ENCODE measurements at places on chromosomes 6 and 20. TPM values are rescaled to one million over a fixed set of nuclear protein-coding genes. Genes with fewer than 3 reads are reported as not detected.

DNA sequence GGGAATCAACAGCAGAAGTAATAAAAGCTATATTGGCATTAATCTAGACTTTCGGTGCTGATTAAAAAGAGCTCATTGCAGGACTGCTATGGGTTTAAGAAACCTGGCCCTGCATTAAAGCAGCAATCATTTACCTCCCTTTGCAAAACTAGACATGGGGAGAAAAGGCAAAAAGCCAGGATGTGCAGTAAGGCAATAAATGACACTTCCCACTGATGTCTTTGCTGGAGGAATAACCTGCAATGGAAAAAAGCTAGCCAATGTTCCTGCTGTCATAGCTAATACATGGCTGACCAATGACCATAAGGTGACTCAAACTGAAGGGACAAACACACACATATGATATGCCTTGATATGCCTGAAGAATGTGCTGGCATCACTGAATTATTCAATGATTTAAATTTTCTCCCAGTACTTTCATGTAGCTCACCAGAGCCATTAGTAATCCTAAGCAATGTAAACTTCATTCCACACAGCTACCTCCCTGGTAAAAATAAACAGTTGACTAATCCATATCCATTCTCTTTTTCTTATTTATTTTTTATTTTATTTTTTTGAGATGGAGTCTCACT lies 8.7 kb downstream of the DNAAF9 start:
- peak; percentile 32 for DNase-seq

DNA sequence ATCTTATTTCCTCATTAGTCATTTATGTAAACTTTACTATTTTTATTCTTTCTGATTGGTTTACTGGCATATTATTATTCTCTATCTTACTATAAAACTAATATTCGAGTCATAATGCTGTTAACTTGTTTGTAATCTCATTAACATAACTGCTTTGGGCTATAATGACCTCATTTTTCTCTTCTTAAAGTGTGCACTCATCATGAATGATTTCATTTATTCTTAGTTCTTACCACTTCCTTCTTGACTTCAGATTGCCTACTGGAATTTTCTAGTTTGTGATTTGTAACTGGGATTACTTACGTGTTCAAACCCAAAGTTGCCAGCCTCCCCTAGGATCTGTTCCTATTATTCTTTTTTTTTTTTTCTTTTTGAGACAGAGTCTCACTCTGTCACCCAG lies 91.8 kb upstream of the TNFAIP3 start:
- no peak for DNase-seq

DNA sequence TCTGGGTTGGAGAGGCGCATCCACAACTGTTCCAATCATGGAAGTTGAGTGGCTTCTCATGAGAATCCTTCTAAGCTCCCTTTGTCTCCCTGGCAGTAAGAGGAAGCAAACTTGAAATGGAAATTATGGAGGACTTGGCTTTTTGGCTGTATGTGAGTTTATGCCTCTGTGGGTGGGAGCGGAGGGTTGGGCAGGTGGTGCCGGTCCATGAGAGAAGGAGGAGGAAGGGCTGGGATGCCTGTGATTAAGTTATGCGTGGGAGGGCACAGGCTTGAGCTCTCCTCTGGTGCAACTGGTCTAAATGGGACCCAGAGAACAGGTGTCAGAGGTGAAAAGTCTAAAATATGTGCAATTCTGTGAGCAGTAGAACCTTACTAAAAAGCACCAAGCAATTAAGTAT lies 2.2 kb downstream of the PHACTR3 start:
- no peak for DNase-seq

- DNase-seq = no peak
Measured at GRCh38 chr6:98384334-98384733, 450.0 kb upstream of the POU3F2 start.

DNA sequence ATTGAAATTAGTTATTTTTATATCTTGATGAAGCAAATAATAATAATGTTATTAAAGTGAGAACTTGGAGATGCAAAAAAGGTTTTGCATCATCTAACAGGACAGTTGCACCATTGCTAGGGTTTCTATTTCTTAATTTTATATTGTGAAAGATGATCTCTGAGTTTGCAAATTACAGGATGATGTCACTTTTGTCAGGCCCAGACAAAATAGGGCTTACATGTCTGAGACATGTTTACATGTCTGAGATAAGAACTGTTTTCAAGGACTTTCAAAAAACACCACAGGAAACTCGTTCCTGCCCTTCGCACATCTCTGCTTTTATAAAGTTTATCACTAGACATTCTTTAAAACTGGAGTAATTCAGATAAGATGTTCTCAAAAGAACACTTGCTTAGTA lies 1075.8 kb upstream of the MANEA start:
- DNase-seq = peak; percentile 41

DNA sequence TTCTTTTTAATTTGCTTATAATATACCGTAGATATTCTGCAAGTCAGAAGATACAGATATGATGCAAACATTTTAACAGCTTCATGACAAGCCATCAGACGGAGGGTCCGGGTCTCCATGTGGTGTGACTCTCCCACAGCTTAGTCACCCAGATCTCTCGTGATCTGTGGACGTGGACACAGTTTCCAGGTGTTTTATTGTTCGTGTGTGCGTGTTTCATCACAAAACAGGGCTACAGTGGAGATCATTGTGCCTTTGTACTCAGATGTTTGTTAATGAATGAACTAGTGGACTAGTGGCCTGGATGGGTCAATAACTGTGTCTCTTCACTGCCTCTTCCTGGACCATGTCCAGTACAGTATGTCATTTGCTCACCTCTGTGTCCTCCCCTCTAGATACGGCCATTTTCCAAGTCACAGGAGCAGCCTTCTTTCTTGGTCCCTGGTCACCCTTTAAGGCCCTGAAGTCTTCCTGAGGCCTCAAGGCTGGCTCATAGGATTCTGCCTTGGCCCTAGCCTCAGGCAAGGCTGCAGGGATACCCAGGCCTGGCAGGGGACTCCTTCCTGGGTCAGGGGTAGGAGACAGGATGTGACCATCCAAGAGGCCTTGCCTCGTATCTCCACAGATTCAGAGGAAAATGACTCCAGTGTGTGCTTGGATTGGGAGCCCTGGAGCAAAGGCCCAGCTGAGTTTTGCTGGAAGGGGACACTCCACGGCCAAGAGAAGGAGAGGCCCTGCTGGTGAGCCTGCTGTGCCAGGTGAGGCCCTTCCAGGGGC lies 4.6 kb downstream of the ADIG start:
- no peak for DNase-seq

GRCh38 chr6:120354452-120355098 lies 979.7 kb downstream of the TBC1D32 start:
- DNase-seq = no peak

DNA sequence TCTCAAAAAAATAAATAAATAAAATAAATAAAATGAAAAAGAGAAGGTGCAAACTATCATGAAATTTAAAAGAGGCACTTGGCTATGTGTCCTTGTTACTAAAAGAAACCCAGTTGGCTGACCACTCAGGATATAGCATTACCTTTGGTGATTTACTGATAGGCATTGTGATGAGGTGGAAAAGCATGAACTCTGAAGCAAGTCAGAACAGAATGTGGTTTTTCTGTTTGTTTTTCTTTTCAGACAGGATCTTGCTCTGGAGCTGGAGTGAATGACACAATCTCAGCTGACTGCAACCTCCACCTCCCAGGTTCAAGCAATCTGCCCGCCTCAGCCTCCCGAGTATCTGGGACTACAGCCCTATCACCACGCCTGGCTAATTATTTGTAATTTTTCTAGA lies 31.9 kb downstream of the ZNF184 start:
- no peak for DNase-seq

DNA sequence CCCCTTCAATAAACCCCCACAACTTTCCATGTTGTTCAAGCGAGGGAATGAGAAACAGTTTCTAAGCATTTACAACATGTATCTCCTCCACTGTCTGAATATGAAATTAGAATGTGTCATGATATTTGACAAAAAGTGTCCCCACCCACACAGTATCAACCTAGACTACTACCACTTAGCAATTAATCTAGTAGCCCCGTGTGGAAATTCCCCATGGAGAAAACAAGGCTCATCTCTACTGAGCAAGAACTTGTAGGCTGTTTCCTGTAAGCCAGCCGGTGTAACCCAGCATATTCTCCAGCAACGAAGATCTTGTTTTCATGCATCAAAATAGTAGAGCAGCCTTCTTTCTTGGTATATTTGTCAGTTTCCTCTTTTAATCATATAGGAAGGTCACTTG lies 115.0 kb downstream of the IRF4 start:
- DNase-seq = no peak

DNA sequence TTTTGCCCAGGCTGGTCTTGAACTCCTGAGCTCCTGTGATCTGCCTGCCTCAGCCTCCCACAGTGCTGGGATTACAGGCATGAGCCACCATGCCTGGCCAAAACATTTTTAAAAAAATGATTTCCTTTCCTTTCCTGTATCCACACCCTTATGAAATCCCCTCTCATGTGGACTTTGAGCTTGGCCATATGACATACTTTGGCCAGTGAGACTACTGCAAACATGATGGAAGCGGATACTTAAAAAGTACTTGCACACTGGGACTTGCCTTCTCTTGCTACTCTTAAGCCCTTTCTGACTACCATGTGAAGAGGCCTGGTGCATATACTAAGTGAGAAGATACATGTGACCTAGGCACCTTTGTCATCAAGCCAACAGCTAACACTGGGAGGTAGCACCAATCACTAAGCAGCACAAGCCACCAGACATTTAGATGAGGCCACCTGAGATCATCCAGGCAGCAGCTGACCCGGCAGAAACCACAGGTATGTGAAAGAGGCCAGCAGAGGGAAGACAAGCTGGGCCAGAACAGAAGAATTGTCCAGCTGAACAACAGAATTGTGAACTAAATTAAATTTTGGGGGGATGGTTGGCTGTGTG lies 78.5 kb upstream of the HDAC2 start:
- DNase-seq = no peak

GRCh38 chr6:97462031-97462430 lies 179.0 kb upstream of the MMS22L start:
- no peak for DNase-seq

DNA sequence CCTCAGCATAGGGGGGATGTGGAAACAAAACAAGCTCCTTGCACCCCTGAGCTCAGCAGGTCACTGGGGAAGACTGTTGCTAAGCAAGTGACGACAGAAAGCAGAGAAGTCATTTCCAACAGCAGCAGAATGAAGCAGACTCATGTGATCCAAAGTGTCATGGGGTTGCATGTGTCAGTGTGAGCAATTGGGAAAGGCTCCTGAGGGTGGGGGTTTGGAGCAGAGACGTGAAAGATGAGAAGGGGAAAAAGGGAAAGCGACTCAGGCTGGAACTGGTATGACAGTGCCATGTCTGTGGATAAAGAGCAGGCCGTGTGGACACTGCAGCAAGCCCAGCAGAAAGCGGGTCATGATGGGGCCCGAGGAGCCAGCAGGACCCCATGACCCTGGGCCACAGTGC lies 363.9 kb downstream of the PREX1 start:
- DNase-seq = peak; percentile 42

DNA sequence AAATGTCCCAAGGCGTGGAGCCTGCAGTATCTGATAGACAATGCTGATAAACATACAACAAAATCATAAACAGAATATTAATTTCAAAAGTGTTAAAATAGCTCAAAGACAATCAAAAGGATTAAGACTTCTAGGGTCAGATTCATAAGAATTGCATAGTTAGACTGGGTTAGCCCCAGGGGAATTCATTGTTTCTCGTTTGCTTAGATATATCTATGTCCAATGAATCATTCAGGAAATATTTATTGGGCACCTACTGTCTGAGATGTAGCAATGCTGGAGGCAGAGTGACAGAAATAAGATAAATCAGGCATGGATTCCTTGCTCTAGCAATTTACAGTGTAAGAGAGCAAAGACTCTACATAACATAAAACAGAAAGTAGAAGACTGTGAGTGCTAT lies 124.4 kb upstream of the PRL start:
- peak; percentile 9 for DNase-seq

DNA sequence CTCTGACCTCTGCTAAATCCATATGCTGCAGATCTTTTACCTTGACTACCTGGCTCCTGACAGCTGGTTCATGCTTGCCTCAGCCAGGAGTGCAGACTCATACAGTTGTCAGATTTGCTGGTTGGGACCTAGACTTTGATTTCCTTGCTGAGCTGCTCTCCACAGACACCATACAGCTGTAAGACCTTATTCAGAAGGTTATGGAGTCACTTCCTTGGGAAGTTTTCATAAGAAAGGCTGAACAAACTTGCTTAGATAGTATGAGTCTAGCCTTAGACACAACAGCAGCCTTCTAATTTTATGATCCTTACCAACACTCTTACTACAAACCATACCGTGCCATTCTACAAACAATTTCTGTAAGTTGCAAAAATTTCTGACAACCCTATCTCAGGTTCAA lies 102.9 kb downstream of the EDN1 start:
- DNase-seq = no peak

DNA sequence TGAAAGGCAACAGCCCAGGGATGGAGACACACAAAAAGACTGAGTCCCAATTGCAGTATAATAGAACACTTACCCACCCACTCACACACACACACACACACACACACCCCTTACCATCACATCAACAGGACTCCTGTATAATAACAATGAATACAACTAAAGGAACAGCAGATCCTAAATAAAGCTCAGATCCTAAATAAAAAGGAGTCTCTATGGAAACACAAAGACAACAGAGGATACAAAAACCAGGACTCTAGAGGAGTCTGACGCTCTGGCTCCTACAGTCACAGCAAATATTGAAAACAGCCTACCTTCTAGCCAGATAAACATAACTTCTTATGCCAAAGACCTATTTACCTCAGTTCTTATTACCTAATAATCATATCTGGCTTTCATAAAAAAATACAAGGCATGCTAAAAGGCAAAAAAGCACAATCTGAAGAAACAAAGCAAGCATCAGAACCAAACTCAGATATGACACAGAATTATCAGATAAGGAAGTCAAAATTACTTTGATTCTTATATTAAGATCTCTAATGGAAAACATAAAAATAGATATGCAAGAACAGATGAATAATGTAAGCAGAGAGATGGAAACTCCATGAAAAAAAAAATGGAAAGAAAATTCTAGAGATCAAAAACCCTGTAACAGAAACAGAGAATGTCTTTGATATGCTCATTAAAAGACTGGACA lies 134.9 kb downstream of the MMUT start:
- DNase-seq = peak; percentile 7

DNA sequence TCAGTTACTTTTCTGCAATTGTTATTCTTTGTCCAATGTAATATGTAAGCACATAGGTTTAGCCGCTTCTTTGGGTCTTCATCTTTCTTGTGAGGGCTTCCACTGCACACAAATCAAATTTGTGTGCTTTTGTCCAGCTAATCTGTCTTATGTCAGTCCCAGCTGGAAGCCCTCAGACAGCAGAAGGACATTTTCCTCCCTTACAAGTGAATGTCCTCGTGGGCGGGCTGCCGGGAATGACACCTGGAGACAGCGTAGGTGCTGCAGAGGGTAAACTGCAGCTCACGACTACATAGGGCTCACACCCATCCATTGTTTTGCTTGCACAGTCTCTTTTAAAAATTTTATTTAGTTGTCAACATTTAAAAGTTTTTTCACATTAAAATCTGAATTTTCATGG lies 24.6 kb upstream of the PPP1R14C start:
- no peak for DNase-seq

The FOXO3 gene
- total RNA-seq = 43.2 TPM

The ROS1 gene
- 0.32 TPM for total RNA-seq

The DPPA5 gene
- total RNA-seq = not detected

The SEC23B gene
- total RNA-seq = 41.6 TPM

The LGSN gene
- total RNA-seq = 0.32 TPM

The ZC2HC1B gene
- total RNA-seq = not detected

The ENPP3 gene
- total RNA-seq = under 0.01 TPM

Data from fibroblast of villous mesenchyme (primary cell).